ENCODE measurements at places on chromosomes 7 and 10.
A peak's percentile ranks its signal among the peaks of the same experiment; 100 is the strongest.

DNA sequence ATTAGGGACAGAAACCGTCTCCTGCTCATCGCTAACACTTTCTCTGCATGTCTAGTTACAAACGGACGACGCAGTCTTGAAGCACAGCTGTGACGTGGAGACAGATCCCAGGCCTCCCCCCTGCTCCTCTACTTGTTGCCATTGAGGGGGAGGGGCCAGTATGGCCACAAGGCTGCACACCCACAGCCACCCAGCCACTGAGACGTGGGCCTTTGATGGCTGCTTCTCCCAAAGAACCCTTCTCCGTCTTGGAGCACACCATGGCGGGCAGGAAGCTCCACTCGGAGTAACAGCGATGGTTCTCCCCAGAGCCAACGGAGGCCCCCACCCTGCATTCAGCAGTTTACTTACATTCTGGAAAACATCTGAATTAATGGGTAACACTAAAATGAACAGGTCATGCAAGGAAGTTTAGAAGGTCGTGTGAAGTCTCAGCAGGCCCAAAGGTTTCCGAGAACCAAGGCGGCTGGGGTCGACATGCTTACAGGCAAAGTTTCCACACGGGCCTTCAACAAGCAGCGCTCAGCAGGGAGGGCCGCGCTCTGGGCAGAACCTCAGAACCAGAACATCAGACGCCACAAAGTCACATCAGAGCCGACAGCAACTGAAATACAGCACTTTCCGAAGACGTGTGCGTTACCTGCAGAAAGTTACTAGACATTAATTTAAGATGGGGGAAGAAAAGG is 169.6 kb downstream of the DIP2C start:
- DNase-seq = no peak

DNA sequence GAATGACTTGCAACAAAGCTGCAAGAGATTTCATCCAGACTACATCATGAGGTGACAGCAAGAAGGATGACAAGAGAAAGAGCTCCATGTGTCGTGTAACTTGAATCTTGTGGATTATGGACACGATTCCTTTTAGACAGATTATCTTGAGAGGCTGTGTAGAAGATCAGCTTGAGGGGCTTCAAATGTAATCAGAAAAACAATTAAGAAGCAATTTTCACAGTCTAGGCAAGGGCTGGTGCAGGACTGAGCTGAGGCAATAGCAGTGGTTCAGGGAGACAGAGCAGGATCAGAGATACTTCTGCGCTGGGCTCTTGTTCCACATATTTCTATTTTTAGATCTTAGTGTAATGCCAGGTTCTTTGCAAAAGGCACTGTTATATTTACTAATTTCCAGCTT is 253.0 kb upstream of the COBL start:
- no peak for DNase-seq

DNA sequence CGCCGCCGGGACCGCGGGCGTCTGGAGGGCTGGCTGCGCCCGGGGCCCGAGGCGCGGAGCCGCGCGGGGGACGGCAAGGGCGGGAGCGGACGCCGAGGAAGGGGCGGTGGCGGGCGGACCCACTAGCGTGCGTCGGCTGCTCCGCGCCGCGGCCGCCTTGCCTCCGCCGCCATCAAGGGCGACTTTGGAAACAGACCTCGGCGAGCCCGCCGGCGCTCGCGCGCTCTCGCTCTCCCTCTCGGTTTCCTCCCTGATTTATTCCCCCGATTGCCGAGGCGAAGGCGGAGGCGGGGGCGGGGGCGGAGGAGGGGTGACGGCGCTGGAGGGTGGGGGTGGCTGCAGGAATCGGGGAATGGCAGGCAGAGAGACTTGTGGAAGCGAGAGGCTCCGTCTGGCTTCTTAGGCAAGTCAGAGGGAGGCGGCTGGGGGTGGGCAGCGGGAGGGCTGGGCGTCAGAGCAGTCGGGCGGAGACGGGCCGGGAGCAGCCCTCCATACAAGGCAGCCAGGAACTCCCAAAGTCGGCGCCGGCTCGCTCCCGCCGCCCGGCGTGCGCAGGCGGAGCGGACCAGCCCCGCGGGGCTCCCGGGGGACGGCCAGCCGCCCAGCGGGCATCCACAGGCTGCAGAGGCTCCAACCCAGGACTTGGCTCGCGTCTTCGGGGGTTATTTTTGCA is at the start of gene CACNA2D1:
Gene CACNA2D1, minus strand, starts transcription at position 231 of the 673 bp plus-strand sequence.
- peak; percentile 90 for DNase-seq

- no peak for DNase-seq
Observed at GRCh38 chr7:128915271-128915819, 4.8 kb upstream of the KCP start.

- no peak for DNase-seq
Observed at GRCh38 chr10:69614130-69614529, 15.9 kb upstream of the FAM241B start.

DNA sequence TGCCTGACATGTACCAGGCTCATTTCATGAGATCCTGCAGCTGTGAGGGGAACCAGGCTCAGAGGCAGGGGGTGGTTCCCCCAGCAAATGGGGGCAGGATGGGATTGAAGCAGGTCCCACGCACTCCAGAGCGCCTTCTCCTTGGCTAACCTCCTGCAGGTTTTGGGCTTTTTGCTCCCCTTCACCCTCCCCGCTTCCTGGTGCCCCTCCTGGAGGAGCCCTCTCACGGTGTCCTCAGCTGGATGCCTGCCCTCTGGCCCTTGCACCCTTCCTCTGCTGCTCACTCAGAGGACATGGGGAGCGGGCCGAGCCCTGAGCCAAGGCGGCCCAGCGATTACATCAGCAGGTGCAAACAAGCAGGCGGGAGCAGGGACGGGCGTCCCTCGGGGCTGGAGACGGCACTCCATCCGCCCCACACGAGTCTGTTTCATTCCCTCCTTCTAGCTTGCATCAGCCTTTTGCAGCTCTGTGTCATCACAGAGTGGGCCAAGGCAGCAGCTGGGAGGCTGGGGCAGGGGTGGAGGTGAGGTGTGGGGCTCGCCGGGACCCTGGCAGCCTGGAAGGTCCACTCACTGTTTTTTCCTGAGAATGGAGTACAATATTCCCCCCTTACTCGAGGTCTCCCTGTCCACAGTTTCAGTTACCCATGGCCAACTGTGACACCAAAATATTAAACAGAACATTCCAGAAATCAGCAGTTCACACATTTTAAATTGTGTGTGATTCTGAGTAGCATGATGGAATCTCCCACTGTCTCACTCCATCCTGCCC is 52.7 kb upstream of the SLC29A3 start:
- peak; percentile 97 for DNase-seq

- no peak for DNase-seq
Observed at GRCh38 chr7:80790877-80791276, 128.0 kb downstream of the SEMA3C start.

DNA sequence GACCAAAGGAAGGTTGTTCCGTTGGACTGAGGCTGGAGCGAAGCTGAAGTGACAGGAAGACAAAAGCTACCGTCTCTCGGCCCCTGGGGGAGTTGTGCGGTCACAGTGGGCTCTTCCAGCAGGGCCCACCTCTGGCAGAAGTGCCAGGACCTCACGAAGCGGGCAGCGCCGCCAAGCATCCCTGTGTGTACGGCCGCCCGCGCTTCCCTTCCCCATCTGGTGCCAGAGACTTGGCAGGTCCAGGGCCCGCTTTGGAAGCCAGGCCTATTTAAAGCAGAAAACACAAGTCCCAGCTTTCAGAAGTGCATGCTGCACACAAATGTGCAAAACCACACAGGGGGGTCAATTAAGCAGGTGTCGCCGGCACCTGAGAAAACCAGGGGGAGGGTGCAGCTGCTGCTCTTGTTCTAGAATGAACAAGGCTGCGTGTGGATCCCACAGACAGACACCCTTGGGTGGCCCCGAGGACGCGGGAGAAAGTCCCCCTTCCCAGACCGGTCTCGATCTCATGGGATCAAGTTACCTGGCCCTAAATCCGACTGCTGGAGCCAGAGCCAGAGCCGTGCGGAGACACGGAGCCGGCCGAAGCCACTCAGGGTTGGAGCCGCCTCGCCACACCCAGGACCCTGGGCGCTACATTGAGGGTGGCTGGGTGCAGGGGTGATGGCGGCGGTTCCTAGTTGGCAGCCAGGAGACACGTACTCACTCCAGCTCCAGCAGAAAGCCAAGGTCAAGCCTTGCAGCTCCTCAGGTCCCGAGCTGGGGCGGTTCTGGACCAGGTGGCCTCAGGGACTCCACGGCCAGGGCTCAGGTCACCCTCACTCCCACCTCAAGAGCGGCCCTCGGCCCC is 51.8 kb upstream of the PPP2R2D start:
- DNase-seq = no peak

Measured in fibroblast of the conjunctiva (primary cell).